ENCODE measurements at places on chromosomes 3 and 15.

- DNase-seq = no peak
These were observed 17.4 kb upstream of the SYNM start for GRCh38 chr15:99087405-99087943.

GRCh38 chr3:55678546-55679216, 191.6 kb upstream of the WNT5A start:
- no peak for DNase-seq

GRCh38 chr3:108171106-108171505, 51.1 kb downstream of the IFT57 start:
- DNase-seq = no peak

- DNase-seq = no peak
These were observed 2.1 kb upstream of the PAQR9 start for GRCh38 chr3:142965581-142965980.

GRCh38 chr15:83813682-83814081, 159.8 kb downstream of the ADAMTSL3 start:
- no peak for DNase-seq

- DNase-seq = no peak
These were observed 3.0 kb downstream of the TEX264 start for GRCh38 chr3:51673802-51674654.

- DNase-seq = no peak
These were observed 328.0 kb upstream of the MANF start for GRCh38 chr3:51057121-51057520.

DNA sequence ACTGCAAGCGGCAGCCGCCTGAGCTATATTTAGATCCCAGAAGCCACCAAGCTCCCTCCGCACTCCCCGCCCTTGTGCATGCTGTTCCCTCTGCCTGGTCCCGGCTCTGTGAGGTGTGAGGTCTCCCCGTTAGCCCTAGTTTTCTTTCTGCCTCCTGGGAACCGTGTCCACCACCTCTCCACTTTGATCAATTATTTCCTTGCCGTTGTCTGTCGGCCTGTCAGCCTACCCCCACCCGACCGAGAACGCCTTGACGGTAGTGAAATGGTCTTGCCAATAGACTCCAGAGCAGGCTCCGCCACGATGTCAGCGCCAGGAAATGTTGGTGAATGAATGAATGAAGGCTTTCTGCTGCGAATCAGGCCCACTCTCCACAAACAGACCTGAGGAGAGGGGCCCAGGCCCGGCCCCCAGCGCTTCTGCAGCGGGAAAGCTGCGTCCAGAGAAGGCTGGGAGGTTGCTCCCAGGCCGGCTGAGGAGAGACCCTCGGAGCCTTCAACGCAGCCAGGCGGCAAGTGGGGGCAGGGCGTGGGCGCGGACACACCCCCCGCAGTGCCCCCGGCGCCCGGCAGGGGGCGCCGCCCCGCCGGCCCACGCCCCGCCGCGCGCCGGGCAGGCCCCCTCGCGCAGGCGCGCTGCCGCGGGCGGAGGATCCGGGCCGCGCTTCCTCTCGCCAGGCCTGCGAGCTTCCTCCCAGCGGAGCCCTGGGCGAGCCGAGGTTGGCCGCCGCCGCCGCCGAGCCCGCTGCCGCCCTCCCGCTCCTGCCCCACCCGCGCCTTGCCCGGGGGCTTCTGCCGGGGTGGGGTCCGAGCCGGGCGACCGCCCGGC, at the start of gene CSK:
Gene CSK (plus strand): TSS at position 650 of the 828 bp plus-strand sequence. CDS start 16,218 bp downstream, outside the sequence.
- peak; percentile 73 for DNase-seq

DNA sequence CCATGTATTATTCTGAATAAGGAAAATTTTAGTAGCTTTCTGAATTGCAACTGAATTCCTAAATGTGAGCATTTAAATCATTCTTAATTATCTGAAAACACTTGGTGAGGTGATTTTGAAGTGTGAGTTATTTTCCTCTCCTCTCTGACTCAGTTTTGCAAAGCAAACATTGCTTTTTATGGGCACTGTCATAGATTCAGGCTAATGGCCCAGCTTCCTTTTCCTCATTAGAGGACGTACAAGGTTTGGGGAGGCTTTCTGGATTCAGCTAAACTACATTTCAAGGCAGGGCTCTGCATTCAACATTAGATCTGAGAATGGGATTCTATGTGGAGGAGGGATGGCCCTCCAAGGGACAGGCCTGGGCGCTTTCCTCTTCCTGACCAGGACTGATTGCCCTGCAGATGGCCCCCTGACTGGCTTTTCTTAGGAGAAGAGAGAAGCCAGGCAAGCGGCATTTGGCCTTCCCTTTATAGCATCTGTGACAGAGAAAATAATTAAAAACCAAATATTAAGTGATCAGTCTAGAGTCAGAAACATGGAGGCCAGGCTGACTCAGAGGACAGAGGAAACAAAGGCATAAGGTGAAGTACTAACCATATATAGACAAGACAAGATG, 53.0 kb upstream of the STXBP5L start:
- DNase-seq = no peak

- no peak for DNase-seq
These were observed 56.6 kb downstream of the BHLHE40 start for GRCh38 chr3:5035692-5036391.

DNA sequence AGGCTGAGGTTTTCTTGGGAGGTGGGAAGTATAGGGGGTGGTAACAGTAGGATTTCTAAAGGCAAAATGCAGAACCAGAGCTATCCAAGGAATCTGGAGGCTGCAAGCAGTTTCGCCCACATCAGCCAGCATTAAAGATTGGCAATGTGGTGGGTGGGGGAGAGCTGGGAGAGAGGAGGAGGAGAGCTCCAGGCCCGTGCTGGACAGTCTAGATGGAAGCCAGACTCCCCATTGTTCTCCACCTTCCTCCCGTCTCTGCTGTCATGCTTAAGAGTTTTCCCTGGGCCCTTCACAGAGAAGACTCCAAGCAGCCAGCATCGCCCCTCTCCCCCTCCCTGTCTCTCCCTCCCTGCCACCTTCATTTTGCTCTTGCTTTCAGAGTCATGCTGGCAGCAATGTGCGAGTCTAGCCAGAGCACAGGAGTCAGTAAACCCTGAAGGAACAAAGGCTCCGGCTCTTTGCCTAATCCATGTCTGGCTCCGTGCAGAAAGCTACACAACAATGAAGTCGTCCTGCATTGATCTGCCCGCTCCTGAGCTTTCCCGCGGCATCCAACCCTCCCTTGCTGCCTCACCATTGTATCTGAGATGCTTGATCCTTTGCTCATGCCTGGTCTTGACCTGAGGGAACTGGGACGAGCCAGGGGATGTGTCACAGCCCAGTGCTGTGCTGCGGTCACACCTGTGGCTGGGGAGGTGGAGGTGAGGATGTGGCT, 282.9 kb downstream of the NTRK3 start:
- DNase-seq = no peak

- peak; percentile 71 for DNase-seq
These were observed 56.0 kb downstream of the SLC25A26 start for GRCh38 chr3:66276705-66277274.

DNA sequence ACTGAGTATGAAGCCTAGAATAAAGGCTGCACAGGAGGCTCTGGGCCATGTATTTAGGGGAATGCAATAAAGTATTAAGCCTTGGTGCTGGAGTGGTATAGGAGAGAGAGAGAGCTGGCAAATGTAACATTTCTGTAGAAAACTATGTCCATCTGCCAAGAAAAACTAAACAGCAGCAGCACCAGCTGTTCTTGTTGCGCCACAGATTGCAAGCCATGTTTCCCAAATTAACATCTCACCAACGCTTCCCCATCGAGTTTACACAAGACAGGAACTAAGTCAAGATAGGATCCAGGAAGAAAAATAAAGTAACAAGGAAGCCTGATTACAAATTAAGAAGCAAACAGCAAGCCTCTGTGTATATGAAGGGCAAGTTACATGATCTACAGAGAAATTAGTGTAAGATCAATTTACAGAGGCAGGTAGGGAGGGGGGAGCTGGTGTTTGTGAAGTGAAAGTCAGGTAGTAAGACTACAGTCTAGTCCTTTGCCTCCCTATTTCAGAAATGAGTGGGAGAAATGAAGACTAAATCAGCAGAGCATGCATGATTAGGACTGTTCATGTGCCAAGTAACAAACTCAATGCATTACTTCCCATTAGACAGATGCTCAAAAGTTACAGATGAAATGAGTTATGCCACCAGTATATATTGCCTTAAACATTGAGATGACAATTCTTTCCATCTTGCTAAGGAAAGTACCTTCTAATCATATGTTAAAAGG, 900.5 kb downstream of the EPHA3 start:
- no peak for DNase-seq

DNA sequence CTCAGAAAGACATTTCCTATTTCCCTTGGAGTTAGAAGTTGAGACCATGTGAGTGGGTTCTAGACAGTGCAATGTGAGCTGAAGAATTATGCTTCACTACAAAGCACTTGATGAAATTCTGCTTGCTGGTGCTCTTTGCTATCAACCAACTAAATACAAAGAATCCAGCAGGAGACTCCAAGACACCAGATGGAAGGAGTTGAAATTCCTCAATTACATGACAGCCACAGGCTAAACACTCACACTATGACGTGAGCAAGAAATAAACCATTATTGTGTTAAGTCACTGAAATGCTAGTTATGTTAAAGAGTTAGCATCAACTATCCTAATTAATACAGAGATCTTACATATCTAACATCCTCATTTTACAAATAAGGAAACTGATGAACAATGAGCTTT, 8.2 kb upstream of the MAP4 start:
- DNase-seq = no peak

DNA sequence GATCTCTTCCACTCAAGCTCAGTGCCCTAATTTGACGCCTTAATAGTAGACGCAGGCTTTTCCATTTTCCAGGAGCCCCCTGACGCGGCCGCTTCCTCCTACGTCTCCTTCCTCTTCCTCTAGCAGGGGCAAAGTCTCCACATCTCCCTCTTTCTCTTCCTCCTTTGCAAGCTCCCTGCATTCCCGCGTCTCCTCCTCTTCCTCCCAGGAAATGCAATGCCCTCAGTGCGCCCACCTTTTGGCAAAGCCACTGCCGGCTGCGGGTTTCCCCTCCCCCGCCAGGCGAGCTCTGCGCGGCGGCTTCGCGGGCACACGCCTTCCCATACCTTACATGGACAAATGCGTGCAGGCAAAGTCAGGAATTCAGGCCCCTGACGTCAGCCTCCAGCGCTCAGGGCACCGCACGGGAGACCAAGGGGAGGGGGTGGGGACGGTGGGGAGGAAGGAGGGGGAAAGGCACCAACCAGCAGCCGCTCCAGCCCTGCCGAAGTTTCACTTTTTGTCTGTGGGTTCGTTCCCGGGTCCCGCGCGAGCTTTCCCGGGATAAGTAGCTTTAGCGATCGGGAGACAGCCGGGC, 432 bp upstream of the LPP start:
- peak; percentile 32 for DNase-seq

GRCh38 chr15:77138167-77138522, 67.2 kb upstream of the TSPAN3 start:
- DNase-seq = no peak

DNA sequence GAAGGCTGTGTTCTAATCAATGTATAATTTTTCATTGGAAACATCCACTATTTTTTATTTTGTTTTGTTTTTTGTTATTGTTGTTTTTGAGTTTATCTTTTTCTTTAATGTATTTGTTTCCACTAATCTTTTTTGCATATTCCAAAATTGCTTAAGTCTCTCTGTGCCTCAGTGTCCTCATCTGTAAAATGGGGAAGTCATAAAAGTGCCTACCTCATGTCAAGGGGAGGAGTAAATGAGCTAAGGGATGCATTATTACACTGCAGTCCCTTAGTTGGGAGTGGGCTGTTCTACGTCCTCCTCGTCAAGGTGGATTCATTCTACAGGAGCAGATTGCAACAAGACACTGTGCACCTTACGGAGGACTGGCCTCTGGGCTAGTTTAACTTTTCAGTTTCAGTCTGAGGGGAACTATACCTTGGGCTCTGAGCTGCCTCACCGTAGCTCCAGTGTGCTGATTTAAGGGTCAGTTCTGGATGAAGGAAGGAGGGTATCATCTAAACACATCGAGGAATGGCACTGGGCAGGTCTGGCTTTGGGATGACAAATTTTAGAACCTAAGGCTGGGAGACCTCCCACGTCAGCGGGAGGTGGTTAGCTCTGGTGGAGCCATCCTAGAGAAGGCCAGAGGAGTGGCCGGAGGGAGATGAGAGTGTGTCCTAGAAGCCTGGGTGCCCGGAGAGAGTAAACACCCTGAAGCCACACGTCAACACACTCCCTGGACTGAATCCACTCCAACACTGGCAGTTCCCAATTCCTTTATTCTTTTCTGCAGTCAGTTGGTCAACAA, 5.1 kb upstream of the SRP14 start:
- DNase-seq = no peak

DNA sequence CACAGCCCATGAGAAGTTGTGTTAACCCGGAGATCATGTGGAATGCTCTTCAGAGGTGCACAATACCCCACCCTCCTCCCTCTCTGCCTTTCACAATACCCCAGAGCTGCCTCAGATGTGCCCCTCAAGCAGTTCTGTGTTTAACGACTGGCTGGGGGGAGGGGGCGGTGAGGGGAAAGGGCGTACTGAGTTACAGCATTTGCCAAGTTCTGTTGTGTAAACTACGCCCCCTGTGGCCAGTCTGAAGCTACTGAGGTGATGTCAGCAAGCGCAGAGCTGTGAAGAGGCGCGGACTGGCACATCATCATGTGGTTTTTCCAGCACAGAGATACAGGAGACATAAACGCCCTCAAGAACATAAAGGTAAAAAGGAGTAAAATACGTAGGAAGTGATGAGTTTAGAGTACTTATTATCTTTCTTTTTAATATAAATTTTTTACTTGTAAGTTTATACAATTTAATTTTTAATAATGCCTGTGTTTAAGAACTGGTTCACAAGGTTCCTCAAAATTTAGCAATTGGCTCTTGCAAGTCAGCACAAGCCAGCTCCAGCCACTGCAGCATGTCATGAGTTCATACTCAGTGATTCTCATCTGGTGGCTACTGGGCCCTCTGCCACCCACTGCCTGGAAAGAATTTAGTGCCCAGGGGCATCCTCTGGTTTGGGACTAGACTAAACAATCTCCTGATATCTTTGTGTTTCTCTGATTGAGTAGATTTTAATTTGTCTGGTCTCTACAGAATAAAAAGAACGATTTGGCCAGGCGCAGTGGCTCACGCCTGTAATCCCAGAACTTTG, 1.7 kb downstream of the EPB42 start:
- no peak for DNase-seq

All from activated CD4-positive, alpha-beta T cell treated with anti-CD3 and anti-CD28 coated beads for 4 hours (primary cell).